Ovary (tissue), 10 donors: ENCODE measurements at places on chromosomes 11 and 22.

DNA sequence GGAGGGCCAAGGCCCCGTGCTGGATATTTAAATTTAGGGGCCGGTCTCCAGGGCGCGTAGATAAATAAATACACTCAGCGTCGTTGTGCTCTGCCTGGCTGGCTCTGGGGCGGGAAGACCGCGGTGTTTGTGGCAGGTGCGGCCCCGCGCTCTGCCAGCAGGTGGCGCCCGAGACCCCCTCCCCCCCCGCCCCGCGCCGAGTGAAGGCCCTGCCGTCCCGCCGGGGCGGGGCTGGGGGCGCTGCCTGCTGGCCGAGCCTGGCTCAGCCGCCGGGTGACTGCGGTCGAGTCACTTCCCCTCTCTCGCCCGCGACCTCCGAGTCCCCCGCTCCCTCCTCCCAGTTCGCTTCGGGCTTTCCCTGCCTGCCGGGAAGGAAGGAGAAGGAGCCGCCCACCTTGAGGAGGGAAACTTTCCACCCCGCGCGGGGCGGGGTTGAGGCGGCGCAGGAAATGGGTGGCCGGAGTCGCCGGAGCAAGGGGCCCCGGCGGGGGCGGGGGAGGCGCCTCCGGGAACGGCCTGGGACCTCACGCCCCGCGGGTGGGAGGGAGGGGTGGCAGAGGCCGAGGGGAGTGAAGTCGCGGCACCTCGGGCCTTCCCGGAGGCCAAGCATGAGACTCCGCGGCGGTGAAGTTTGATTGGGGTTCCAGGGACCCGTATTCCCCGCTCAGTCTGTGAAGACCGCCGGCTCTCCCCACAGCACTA, 1.6 kb upstream of the EHBP1L1 start:
- peak; percentile 88 for DNase-seq

- no peak for DNase-seq
These were observed 29.3 kb upstream of the PRDM10 start for GRCh38 chr11:130031945-130032344.

DNA sequence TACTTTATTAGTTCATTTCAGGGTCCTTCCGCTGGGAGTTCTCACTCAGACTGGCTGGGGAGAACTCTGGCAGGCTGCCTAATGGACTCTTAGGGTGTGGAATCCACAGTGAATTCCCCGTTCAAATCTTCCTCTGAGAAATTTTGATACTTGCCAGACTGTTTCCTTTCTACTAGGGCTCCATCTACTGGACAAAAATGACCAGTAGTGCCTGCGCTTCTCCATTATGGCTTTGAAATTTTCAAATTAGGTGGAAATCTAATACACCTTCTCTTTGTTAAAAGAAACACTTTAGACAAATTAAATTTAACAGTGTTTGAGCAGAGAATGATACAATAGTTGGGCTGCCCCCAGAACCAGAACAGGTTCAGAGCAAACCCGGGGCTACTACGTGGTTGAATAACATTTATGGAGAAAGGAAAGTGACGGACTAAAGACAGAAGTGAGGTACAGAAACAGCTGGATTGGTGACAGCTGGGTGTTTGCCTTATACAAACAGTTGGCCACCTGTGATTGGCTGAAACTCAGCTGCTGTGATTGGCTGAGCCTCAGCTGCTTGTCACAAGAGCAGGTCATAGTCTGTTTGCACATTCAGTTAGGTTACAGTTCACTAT, 52.9 kb upstream of the FDX1 start:
- peak; percentile 84 for DNase-seq

GRCh38 chr11:65844231-65844872, 10.6 kb downstream of the SNX32 start:
- no peak for DNase-seq

- no peak for DNase-seq
These were observed 99.4 kb downstream of the PDE2A start for GRCh38 chr11:72574548-72575460.
